ENCODE measurements at places on chromosomes 2 and 18.

GRCh38 chr2:216183462-216183861 is 74.3 kb downstream of the XRCC5 start:
- DNase-seq: no peak

DNA sequence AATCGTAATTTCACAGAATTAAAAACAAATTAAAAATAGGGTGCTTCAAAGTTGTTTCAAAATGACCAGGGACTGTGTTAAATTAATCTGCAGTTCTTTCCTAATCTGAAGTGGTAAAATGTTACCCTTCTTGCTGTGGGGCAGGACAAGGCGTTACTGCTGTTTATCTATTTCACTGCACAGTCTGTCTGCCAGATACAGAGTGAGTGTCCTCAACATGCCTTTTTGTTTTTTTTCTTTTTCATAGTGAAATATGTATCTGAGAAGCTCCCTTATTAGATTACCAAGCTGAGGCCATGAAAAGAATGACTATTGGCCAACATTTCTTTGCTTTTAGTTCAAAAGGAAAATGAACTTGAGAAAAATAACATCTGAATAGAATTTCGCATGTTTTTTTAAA is 38.0 kb downstream of the KCTD1 start:
- DNase-seq: no peak

GRCh38 chr2:173684896-173685459 is 280.2 kb downstream of the SP3 start:
- no peak for DNase-seq

DNA sequence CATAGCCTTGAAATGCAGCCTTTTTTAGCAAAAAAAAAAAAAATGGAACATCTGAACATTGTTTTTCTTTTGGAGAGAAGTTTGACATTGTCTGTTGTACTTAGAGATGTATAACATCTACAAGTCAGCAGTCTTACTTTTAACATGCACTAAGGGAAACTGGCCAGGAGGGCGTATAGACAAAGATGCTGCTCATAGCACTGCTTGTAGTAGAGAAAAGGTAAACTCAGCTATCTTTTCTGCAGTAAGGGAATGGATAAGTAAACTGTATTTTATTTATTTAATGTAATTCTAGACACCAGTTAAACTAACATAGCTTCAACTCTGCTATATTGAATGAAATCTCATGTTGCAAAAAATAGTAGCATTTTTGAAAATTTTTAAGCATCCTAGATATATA is 489.6 kb downstream of the PTPRM start:
- DNase-seq: no peak

DNA sequence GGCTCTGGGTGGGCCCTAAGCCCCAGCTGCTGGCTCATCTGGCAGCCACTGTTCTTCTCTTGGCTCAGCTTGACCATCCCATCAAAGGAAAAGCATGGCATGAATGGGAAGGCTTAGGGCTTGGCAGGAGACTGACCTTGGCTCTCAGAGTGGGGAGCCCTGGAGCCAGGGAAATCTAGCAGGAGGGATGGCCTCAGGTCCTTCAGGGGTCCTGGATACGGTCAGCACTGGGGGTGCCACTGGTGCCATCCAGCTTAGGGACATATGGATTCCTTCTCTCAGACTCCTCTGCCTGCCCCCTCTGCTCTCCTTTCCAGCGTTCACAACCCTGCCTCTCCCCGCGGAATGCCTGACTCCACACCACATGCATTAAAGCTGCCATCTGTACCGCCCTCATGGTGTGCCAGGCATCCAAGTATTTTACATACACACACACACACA is 165.5 kb upstream of the HAAO start:
- DNase-seq: no peak

DNA sequence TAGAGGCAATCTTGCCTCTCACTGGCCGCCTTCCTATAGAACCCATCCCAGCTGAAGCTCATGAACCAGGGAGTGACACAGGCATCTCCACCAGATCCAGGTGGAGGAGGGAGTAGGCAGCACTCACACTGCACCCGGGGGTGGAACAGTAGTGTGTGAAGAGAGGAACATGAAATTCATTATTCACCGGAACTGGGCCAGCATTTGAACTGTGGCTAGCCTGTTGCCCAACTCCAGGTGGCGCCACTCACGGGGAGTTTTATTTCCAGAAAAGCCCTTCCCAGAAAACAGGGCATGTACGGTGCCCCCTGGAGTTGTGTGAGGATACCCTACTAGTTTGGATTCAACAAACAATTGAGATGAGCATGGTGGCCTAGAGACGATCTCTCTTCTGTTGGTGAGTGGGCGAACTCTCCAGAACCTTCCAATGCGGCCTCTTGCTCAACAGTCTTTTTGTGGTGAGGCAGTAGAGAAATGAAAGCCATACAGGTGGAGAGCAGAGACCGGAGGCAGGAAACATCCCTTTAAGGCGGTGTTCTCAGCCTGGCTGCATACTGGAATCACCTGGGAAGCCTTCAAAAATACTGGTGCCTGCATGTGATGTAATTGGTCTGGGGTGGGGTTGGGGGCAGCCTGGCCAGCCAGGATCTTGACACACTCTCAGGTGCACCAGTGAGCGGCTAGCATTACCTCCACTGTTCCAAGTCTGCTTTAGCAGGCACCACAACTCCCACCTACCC is 73.5 kb upstream of the NEDD4L start:
- no peak for DNase-seq

GRCh38 chr2:30503007-30503694 is 56.1 kb downstream of the LCLAT1 start:
- DNase-seq: no peak

DNA sequence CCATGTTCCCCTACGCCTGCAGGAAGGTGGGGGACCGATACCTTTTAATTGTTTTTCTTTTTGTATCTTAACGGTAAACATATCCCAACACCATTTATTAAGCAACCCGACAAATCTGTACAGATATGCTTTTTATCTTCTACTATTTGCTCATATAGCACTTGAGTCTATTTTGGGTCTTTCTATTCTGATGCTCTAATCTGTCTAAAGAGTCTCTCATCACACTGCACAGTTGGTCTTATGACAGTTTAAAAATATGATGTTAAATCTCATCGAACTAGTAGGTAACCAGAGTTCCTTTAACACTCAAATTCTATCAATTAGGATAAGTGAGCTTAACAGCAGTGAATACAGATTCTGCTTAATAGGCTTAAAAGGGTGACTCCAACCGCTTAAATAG is 111.6 kb downstream of the SOCS6 start:
- no peak for DNase-seq

GRCh38 chr2:27956888-27957287 is 66.4 kb downstream of the BABAM2 start:
- DNase-seq: no peak
